ENCODE measurements at places on chromosomes 3 and 15. TPM values are rescaled to one million over a fixed set of nuclear protein-coding genes. Genes with fewer than 3 reads are reported as not detected.

SHC4 gene
- 1.4 TPM for total RNA-seq

TPRG1 gene
- 21.0 TPM for total RNA-seq

POTEB gene
- not detected for total RNA-seq

GMPS gene
- total RNA-seq, result 116 TPM

TMEM89 gene
- 0.36 TPM for total RNA-seq

DNASE1L3 gene
- not detected for total RNA-seq

SUSD5 gene
- total RNA-seq, result not detected

FANCD2OS gene
- not detected for total RNA-seq

GOLGA8S gene
- total RNA-seq, result 0.25 TPM

NGRN gene
- total RNA-seq, result 36.2 TPM

ARGFX gene
- total RNA-seq, result not detected

NDN gene
- 0.27 TPM for total RNA-seq

SLC24A5 gene
- not detected for total RNA-seq

Data from activated naive CD4-positive, alpha-beta T cell treated with anti-CD3 and anti-CD28 coated beads, Interleukin-2, amount 50 U/mL, for 72 hours (primary cell).